Fibroblast of gingiva (primary cell): ENCODE measurements at places on chromosomes 2 and 18.

GRCh38 chr2:23662941-23663920 lies 263.7 kb downstream of the ATAD2B start:
- no peak for DNase-seq

DNA sequence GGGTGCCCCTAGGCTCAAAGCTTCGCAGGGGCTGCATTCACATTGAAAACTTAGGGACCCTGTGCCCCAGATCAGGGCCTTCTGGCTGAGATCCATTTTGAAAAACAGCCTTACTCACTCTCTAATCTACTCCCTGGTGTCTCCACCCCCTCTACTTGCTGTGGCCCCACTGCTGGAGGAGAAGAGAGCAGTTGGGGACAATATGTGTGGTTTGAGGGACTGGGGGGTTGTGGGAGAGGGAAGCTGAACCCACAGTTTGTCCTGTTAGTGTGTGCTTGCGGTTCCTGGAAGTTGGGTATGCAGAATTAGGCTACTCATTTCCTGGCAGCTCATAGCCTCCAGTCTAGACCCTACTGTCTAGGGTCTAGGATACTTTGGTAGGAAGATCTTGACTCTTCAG lies 211.4 kb downstream of the PRKCE start:
- DNase-seq = no peak

GRCh38 chr2:175309799-175310198 lies 128.3 kb upstream of the ATP5MC3 start:
- peak; percentile 2 for DNase-seq

- no peak for DNase-seq
These were observed 64.8 kb downstream of the CDCA7 start for GRCh38 chr2:173419506-173419905.

DNA sequence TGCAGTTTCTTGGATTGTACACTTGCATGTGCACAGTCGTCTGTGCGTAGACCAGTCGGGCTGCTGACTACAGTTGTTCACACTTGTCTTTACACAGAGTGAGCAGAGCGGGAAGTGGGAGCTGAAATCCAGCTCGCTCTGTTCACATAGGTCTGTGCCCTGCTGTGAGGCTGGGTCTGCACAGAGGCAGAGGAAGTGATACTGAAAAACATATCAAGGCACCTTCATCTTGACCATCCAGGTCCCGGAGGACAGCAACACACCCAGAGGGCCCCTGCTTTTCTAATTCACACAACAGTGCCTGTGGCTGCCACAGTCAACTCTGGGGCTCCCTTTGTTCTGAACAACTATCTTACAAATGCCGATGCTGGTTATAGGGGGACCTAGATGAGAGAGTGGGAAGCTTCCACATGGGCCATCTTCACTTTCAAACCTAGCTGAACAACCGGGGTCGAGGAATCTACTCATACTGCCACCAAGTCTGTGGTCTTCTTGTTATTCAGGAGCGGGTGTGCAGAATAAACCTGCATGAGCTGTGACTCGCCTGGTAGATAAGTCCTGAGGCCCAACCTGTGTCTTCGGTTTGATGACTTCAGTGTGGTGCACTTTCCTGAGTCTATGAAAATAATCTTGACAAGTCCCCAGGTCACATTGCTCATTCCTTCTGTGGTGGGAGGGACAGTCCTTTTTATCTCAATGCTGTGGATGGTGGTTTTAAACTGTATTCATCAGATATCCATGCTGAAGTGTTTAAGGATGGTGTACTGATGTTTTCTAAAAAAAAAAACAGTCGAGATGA lies 3.5 kb upstream of the ADNP2 start:
- DNase-seq = no peak

- DNase-seq = no peak
These were observed 151.1 kb downstream of the GLI2 start for GRCh38 chr2:120886534-120887319.

DNA sequence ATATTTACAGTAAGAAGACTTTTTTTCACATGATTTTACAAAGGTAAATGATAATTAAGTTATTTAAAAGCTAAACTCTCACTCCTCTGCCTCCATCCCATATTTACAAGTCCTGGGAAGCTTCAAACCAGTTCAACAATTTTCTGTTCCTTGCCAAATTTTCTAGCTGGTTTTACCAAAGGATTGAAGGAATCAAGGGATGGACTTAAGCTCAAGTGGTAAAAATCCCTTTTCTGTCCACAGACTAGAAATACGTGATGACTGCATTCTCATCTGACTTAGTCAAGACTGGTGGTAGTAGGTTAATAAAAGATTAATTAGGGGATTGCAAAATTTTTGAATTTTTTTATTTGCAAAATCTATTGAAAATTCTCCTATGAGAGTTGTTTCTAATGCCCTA lies 297.3 kb downstream of the MTX2 start:
- no peak for DNase-seq

DNA sequence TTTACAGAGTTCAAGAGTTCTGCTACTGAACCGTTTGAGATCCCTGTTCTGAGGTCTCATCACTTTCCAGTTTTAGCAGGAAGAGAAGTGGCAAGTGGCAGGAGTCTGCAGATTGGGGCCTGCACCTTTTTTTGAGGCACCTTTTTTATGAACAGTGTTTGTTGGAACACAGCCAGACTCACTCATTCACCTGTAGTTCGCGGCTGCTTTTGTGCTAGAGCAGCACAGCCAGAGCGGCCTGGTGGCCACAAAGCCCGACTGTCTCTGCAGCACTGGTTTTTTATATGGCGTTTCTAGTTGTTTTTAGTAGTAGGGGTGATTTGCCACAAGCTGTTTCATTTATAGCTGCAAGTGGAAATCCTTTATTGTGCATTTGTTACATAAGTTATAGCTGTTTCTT lies 8.6 kb downstream of the ACP1 start:
- no peak for DNase-seq

- no peak for DNase-seq
These were observed 67.9 kb downstream of the NCAPH start for GRCh38 chr2:96403481-96403880.

DNA sequence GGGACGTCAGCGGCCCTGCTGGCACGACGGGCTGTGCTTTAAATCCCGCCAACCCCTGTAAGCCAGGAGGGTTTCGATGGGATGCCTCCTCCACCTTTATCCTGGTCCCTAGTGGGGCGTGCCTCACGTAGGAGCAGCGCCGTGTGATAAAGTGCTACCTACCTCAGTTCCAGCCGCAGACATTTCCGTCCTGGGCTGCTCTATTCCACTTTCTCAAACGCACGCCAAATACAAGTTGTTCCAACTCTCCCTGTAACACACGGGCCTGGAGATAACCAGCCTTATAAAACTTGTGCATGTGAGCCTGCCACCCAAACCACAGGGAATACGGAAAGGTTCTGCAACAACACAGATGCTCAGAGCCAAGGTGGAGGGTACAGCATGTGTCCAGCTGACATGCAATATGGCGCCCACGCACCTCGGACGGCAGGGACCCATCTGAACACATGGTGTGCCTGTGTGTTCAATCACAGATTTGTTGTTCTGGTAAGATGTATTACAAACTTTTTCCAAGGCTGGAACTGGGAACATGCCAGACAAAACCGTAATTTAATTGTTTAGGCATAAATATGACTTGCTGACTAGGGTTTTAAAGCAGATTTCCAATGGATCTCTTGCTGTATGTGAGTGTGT lies 47.7 kb downstream of the ZNF516 start:
- peak; percentile 77 for DNase-seq

GRCh38 chr2:8538931-8539621 lies 142.8 kb upstream of the ID2 start:
- DNase-seq = no peak

- no peak for DNase-seq
These were observed 115.0 kb upstream of the CDCA7 start for GRCh38 chr2:173239644-173240043.

- no peak for DNase-seq
These were observed 44.9 kb downstream of the PTPN2 start for GRCh38 chr18:12839057-12839525.

- no peak for DNase-seq
These were observed 38.7 kb downstream of the SLC4A5 start for GRCh38 chr2:74304332-74305148.

- DNase-seq = no peak
These were observed 288.6 kb downstream of the PTPRM start for GRCh38 chr18:7855671-7856070.

- DNase-seq = peak; percentile 62
These were observed 297.0 kb upstream of the GULP1 start for GRCh38 chr2:187994464-187995331.

DNA sequence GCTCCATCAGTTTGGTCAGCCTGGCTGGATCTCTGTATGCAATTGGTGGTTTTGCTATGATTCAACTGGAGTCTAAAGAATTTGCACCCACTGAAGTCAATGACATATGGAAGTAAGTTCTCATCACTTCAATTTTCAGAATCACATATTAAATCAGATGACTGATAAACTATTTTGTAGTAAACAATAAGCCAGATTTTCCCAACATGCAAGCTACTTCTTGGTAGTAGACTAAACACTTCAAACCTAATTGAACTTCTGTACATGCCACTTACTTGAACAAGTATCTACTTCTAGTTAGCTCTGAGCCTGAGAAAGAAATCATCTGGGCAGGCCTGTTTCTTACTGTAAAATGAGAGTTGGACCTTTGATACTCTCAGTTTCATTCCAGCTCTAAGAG lies 11.4 kb downstream of the KLHL41 start:
- DNase-seq = no peak

- DNase-seq = no peak
These were observed 556.6 kb upstream of the ZNF804A start for GRCh38 chr2:184041777-184042176.

GRCh38 chr2:182817558-182817957 lies 48.9 kb downstream of the FRZB start:
- no peak for DNase-seq

GRCh38 chr2:15895615-15896469 lies 44.5 kb upstream of the MYCN start:
- no peak for DNase-seq

GRCh38 chr2:191607096-191607495 lies 70.8 kb upstream of the NABP1 start:
- no peak for DNase-seq

DNA sequence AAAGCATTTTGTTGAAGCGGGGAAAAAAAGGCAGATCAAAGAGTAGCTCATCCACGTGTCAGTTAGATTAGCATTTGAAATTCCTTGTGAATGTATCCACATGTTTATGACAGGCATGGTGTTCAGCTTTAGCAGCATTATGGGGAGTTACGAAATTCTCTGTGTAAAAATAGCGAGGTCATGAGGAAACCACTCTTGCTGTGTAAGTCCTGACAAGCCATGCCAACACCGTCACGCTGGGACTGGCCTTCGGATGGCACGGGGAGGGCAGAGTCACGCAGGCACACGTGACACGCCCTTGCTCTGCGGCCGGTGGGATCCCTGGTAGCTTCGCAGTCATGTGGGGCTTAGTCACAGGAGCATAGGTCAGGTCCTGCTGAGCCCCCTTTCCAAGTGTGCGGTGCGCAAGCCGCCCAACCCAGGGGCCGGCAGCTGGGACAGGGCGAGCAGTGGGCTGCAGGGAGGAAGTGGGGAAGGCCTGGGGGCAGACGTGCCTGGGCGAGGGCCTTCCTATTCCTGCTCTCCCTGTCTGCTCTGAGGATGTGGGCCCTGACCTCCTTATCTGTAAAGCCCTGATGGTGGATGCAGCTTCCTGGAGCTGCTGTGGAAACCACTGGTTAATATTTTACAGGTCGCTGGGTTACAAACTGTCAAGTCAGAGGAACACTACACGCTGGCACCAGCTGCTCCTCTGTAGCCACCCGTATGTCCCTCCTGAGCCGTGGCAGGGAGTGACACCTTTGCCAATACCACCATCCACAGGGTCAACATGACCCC lies 18.0 kb downstream of the MBP start:
- DNase-seq = peak; percentile 98

GRCh38 chr2:64318476-64318748 lies 135.6 kb upstream of the LGALSL start:
- DNase-seq = no peak

GRCh38 chr2:150586858-150587257 lies 99.4 kb upstream of the RND3 start:
- DNase-seq = peak; percentile 84

DNA sequence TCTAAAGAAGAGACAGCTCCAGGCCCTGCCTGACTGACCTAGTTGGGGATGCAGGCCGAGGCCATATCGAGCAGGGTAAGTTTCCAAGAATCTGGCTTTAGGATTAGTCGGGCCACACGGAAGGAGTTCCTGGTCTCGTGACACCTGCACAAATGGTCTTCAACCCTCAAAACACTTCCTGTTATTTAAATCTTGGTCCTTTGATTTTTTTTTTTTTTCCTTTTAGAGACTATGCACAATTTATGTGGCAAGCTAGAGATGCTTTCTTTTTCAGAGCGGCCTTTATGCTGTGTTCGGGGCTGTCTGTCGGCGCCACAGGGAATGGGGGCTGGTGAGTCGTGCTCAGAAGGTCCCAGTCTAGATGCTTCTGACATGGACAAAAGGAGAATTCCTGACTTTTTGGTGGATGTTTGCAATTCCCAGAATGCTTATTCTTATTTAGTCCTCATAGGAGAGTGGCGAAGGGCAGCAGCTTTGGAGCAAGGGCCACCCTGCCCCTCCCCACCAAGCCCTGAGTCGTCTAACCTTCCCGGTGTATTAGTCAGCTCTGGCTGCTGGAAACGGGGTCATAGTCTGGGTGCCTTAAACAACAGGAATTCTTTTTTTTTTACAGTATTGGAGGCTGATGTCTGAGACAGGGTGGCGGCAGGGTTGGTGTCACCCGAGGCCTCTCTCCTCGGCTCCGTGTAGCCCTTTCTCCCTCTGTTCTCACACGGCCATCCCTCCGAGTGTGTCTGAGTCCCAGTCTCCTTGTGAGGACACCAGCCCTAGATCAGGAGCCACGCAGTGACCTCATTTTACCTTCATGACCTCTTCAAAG lies 27.4 kb downstream of the HPCAL1 start:
- DNase-seq = no peak

DNA sequence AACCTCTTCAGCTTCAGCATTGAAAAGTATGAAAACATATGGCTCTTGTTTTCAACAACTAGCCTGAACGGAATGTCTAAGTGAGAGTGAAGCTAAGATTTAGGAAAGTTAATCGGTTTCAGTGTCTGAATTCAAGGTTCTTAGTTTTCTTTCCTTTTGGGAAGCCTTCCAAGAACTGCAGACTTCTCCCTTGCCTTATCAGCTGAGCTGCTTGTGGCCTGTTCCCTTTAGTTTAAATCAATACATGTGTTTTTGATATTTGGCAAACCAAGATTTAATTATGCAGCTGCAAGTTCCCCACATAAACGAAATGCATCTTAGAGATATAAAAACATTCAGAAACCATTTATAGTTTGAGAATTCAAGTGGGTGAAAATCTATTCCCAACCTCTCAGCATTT lies 274.3 kb upstream of the NRP2 start:
- DNase-seq = peak; percentile 75

GRCh38 chr2:157318884-157319283 lies 6.7 kb downstream of the ERMN start:
- no peak for DNase-seq

GRCh38 chr2:220275454-220275853 lies 648.0 kb downstream of the SLC4A3 start:
- no peak for DNase-seq

DNA sequence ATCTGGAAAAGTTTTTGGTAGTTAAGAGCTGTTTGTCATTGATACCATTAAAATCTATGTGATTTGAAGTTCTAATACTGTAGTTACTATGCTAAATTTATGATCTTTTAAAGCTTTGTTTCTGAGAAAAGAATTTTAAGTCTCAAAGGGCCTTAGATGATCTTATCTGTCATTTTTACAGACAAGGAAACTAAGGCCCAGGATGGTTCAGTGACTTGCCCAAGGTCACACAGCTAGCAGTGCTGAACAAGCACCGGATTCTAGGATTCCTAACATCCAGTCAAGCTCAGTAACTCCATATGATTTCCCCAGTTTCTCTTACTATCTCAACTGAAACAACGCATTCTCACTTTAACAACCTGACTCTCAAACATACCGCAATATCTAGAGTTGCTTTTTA lies 37.7 kb downstream of the PELI1 start:
- DNase-seq = no peak
